ENCODE measurements at places on chromosomes 13 and 19. TPM values are rescaled to one million over a fixed set of nuclear protein-coding genes. Genes with fewer than 3 reads are reported as not detected.

CEACAM3 gene
- total RNA-seq: 0.64 TPM

ZNF28 gene
- 23.0 TPM for total RNA-seq

DLEU7 gene
- 0.15 TPM for total RNA-seq

- H3K4me1 ChIP-seq: no peaks in the 10 kb centered on the region
- no peaks in the 10 kb centered on the region for H3K27me3 ChIP-seq
- no peak overlapping the region for H3K4me3 ChIP-seq
Observed at GRCh38 chr13:26847281-26847680, 86.7 kb upstream of the GPR12 start.

DNA sequence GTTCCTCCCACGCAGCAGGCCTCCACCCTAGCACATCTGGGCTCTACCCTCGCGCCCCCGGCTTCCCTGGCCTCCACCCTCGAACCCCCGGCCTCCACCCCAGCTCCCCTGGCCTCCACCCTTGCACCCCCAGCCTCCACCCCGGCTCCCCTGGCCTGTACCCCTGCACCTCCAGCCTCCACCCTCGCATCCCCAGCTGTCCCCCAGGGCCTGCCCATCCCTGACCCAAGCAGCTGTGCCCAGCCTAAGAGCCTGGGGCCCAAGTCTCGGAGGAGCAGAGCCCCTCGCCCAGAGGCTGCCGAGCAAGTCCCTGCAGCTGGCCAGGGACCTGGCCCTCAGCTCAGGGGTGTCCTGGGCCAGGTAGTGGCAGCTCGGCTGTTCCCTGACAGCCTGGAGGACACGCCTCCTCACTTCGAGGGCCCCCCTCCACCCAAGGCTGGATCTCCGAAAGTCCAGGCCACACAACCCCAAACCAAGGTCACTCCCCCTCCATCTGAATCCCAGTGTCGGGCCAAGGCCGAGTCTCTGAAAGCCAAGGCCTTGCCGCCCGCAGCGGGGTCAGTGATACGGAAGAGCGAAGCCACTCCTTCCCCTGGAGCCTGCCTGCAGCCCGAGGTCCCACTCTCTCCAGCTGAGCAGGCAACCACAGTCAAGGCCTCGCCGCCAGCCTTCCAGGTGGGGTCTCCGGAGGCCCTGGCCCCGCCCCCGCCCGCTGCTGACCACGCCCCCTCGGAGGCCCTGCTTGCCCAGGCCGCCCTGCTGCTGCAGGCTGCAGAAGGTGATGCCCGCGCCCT lies 7.9 kb upstream of the ARHGAP33 start:
- no peaks in the 10 kb centered on the region for H3K4me1 ChIP-seq
- H3K4me3 ChIP-seq: no peak overlapping the region
- no peaks in the 10 kb centered on the region for H3K36me3 ChIP-seq
- no peaks in the 10 kb centered on the region for H3K27me3 ChIP-seq

Data from breast epithelium (tissue), 4 donors.